NCI-H187 (cell line): ENCODE measurements at places on chromosomes 12 and 14.
A peak's percentile ranks its signal among the peaks of the same experiment; 100 is the strongest.

DNA sequence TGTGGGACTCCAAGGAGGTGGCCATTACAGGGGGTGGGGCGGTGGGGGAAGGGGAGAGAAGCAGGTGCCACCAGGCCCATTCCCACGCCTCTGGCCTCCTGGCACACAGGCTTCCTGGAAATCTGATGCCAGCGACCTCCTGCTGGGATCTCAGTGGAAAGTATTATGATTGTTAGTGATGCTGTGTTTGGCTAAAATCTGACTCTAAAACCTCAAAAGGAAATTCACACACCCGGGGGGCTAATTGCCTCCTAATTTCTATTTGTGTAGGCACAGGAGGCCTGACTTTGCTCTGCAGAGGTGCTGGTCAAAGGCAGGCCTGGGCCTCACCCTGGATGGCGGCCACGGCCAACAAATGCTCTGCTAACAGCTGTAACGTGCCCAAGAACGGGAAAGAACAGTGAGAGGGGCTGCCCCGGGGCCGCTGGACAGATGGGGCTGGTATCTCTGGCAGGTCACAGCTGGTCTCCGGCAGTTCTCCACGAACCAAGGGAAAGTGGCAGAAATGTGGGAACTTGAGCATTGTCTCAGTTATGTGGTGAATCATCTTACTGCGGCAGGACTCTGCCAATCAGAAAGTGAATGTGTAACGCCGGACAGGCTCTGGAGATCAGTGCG, 14.3 kb downstream of the FAM181A start:
- peak; percentile 16 for DNase-seq

GRCh38 chr12:60034147-60034546, 438.3 kb downstream of the SLC16A7 start:
- DNase-seq = no peak

DNA sequence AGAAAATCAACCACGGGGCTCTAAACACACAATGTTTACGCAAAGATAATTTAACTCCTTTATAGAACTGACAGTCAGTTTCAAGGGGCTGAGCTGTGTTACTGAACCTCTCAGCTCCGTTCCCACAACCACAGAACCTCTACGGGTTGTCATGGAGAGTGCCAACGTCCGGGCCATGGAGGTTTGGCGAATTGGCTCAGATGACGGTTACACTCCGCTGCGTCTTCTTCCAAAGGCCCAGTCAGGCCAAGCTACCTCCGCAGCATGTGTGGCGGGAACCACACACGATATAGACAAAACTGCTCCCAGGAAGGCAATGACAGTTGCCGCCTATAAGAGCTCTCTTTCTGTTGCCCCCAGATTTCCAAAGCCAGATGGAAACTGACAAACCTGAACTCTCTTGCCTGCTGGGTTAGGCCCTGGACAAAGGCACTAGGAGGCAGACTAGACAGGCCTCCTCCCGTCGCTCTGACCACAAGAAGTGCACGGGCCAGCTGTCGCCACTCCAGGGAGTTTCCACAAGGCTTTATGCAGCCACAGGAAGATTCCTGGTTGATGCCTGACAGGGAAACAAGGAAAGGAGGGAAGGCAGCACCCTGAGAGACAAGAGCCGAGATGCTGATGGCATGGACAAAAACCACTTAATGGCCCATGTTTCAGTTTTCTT, 30.3 kb downstream of the CCDC88C start:
- DNase-seq = peak; percentile 77

DNA sequence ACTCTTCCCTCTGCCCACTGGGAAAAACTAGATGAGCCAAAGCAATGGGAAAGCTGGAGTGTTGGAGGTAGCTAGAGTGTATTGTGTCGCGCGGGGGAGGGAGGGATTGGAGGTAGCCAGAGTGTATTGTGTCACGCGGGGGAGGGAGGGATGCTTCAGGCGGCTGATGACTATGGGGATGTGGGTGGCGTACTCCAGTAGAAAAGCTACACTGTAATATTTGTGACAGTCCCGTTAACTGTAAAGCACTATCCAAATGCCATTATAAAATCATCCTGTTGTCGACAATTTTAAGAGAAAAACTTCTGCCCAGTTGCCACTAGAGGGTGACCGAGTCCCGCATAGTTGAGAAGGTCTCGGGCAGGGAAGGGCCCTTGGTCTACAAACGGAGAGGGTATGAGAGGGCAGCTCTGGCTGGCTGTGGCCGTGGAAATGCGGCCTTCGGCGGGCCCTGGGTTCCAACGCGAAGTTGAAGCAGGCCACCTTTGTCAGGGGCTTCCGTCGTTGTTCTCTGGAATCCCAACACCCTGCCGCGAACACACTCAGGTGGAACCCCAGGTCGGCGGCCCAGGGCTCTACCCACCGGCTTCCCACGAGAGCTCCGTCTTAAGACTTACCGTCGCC, 15.1 kb upstream of the PLEK2 start:
- peak; percentile 81 for DNase-seq

- DNase-seq = no peak
Measured at GRCh38 chr12:66258011-66258410, 44.3 kb upstream of the HELB start.

DNA sequence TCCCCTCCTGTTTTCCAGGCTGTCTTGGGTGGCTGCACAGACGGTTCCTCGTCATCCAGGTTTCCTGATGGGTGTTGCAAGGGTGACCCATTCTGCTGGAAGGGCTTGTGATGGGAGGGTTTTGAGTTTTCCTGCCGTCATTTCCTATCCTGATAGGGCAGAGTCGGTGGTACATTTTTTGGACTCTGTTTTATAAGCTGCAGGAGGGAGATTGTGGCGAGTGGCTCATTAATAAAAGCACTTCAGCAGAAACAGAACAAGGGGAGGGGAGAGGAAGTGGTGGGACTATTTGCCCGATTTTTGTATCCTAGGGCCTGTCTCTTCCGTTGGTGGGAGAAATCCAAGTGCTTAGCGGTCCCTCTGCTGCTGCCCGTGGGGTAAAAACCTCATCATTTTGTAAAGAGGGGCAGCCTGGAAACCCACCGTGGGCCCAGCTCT, 40.0 kb downstream of the TSPAN9 start:
- DNase-seq = no peak

GRCh38 chr14:61351477-61351876, 30.1 kb downstream of the PRKCH start:
- DNase-seq = no peak

DNA sequence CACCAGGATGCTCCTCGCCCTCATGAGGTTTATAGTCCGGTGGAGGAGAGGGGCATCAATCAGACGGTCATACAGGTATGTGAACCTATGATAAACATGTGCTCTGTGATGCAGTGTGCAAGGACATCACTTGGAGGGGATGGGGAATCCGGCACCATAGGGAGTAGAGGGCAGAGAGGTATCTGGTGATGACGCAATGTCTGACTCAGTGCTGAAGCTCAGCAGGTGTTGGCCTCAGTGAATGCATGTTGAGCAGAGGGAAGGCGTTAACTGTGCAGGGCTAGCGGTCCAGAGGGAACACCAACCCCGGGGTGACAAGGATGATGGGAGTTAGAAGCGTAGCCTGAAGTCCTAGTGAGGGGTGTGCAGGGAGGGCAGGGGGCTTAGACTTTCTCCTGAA, 200.9 kb downstream of the TMEM132C start:
- no peak for DNase-seq

- no peak for DNase-seq
Measured at GRCh38 chr12:48883305-48884161, 17.9 kb upstream of the RND1 start.

- DNase-seq = no peak
Measured at GRCh38 chr14:97058074-97058467, 260.9 kb downstream of the VRK1 start.

GRCh38 chr14:51582437-51582836, 69.3 kb upstream of the FRMD6 start:
- no peak for DNase-seq

GRCh38 chr12:13981296-13981962, at the start of gene GRIN2B:
Gene GRIN2B, minus strand, starts transcription at chr12:13981602. Its CDS starts 115,394 bp downstream, at chr12:13866208.
- DNase-seq = no peak

DNA sequence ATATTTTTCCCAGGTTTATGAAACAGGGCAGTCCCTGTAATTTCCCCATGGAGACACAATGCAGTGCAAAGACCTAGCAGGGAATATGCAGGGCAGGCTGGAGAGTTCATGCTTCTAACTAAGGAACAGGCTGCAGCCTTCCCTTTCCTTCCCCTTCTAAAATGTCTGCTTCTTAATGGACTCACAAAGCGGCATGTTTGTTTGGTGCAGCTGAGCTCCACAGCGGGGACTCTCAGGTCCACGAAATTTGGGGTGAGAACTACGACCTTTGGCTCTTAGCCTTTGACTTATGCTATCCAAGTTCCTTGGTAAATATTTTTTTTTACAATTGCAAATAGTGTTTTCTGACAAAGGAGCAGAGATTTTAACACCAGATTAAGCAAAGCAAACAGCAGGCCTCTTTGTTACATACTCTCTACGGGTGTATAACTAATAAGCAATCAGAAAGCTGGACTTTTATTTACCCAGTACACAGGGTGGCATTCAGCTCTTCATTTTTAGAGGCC, 323.6 kb downstream of the ZFP36L1 start:
- no peak for DNase-seq

DNA sequence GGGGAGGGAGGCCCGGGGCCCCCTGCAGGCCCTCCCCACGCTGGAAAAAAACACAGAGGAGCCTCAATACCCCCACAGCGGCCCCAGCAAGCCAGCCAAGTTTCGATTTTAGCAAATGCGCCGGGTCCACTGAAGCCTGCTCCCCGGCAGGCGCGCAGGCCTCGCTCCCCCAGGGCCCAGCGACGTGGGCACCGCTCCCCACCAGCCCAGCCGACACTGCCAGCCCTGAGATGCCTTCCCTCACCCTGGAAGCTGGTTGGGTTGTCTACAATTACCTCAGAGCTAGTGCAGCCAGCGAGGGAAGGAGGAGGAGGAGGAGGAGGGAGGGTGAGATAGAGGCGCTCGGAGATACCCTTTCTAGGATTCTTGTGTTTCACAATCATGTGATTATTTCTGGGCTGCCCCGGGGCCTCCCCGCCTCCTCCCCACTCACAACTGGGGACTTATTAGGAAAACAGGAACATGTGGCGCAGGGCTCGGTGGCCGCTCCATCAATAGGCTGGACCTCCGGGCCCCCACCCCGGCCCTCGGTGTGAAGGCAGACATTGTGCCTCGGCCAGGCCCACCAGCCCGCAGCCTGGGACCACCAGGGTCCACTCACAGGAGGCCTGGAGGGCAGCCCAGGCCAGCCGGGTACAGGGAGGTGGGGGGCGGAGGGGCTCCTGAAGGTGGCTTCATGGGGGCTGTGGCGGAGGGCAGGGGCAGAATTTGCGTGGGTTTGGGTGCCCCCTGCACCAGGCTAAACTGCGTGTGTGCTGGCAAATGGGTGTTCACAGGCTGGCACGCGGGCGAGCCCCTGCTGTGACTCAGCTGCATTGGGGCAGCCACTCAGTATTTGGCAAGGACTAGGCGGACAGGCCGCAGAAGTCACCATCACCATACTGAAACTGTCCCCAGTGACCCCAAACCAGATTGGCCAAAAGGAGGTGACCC, 109.9 kb downstream of the NCOR2 start:
- no peak for DNase-seq

DNA sequence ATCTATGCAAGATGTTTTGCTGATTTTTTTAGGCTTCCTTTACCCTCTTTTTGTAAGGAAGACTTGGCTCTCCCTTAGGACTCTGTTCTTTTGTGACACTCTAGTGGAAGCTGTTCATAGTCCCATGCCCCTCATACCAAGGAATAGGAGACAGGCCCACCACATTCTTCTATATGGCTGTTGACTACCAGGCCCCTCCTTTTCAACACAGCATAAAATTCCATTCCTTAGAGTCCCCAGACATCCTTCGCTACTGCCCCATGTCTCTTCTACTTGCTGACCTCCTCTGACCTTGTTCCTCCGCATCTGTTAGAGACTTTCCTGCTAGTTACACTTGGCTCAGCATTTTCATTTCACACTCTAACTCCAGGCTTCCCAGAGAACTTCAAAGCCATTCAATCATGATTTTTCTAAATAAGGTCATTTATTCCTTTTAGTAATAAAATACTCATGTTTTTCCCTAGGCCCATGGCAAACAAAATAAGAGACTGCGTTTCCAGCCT, 9.7 kb downstream of the PIK3C2G start:
- no peak for DNase-seq

DNA sequence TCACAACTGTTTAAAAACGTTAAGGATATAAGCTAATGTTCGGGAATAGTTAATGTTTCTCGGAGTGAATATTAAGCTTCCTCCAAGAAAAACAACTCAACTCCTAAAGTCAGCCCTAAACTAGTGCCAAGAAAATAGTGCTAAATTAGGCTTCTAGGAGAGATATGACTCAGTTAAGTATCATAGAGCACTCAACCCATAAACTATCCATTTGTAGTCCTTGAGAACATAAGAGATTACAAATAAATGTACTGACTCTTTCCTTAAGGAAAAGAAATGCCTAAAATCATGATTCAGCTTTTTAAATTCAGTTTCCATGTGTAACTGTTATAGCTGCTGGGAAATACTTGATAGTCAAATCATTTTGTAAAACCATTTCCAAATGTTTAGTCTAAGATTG, 117.1 kb downstream of the HMGA2 start:
- DNase-seq = no peak

- no peak for DNase-seq
Measured at GRCh38 chr12:82504409-82504808, 146.1 kb downstream of the METTL25 start.

- no peak for DNase-seq
Measured at GRCh38 chr12:31991815-31992214, 32.6 kb downstream of the RESF1 start.

GRCh38 chr12:115947696-115948062, 329.8 kb downstream of the MED13L start:
- DNase-seq = no peak

- DNase-seq = no peak
Measured at GRCh38 chr12:65876898-65877721, 52.8 kb downstream of the HMGA2 start.

DNA sequence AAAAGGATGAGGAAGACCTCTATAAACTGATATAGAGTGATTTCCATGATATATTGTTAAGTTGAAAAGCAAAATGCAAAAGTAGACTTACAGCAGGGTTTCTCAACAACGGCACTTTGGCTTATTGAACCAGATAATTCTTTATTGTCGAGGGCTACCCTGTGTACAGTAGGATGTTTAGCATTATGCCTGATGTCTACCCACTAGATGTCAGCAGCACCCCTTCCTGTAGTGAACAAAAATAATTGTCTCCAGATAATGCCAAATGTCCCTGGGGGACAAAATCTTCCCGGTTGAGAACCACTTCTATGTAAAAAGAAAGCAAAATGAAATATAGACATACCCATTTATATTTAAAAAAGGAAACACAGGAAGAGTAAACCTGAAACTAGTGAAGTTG, 32.4 kb downstream of the ABCD2 start:
- no peak for DNase-seq

DNA sequence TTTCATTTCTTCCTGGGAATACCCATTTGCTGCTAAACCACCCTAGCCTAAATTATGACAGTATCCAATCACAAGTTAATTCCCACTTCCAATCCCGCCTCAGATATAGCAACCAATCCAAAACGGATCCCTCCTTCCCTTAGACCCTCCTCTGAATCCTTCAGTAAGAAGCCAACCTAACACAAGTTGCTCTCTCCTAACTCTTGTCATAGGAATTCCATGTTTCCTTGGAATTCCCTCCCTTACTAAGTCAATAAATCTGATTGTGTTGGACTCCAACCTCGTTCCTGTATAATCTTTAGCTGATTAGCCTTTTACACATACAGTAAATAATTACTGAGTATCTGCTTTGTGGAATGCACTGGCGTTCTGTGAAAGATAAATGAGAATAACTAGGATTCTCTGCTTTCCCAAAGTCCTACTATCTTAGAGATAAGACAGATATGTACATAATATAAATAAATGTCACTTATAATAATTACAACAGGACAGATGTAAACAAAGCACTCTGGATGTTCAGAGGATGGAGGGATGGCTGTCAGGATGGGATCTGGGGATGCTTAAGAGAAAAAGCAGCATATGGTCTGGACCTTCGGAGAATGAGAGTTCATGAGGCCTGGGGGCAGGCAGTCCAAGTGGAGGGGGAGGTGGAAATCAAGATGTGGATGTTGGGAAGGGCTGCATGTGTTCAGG, 185.8 kb upstream of the SOX5 start:
- no peak for DNase-seq
